ENCODE measurements at places on chromosomes 6 and 20.

- DNase-seq: no peak
Observed at GRCh38 chr20:53652090-53652858, 58.6 kb upstream of the ZNF217 start.

- no peak for DNase-seq
Observed at GRCh38 chr6:134517868-134518267, 200.0 kb upstream of the SGK1 start.

DNA sequence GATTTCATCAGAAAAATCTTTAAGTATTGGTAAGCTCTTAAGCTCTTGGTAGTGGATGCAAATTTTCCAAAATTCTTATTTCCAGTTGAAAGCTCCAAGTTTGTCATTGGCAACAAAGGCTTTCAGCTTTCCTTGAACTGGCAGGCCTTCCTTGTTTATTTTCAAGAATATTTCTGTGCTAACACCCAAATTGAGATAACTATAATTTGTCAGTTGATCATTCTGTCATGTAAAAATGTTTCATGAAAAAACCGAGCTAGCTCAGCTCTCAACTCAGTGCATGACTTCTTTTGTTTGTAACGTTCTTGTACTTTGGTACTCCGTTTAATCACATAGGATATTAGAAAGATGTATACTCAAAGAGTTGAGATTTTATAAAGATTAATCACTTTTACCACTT, 38.9 kb upstream of the CALHM6 start:
- DNase-seq: no peak

DNA sequence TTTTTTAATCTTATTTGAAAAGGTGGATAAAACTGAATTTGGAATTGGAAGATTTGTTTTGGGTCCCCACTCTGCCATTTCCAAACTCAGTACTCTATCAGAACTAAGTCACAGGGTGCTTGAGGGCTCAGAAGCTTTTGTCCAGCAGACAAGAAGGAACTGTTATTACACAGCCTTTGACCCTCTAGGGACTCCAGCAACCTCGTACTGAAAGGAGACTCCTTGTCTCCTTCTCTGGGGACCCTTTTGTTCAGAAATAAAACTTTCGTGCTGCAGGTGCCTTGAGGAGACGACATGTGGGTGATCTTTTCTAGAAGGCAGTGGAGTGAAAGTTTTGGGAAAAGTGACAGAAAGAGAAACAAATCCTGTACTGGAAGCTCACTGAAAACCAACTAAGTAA, 7.4 kb upstream of the POLR1H start:
- no peak for DNase-seq

DNA sequence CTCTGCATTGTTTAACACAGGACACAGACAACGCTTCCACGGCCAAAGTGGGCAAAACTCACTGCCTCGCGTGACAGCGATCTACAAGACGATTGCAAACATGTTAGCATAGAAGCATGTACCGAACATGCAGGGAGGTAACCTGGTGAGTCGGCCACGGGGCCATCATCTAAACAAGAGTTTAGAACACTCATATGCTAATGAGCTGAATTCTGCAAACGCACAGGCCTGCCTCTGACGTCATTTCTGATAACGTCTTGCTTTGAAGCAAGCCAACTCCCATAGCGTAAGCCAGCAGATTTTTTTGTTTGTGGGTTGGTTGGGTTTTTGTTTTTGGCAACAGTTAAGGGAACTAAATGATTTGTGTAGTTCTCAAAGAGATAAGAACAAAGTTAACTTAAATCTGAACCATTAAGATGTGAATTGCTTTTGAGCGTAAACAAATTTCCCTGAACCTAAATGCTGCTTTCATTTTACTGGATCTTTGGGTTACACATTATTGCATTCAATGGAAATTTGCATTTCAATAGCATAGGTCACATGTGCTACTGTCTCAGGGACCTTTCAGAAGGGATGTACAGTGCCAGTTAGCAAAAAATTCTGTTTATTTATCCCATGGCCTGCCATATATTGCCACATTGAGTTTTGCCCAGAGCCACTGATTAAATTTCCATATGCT, 184.5 kb upstream of the PDE10A start:
- DNase-seq: no peak

DNA sequence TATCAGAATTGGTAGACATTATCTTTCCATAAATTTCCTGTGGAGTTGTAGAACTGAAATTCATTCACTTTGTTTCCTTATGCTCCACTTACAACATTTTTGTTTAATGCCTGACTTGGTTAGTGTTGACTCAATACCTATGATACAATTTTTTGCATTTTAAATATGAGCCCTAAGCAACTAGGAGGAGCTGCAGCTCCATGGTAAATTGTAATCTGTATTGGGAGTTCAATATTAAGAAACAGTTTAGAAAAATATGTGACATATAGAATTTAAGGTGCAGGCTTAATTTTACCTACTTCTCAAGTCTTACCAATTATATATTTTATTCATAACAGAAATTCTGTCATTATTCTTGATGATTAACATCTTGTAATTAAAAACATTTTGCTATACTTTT, 868.3 kb downstream of the EYS start:
- no peak for DNase-seq

- DNase-seq: no peak
Observed at GRCh38 chr6:97732045-97732444, 449.0 kb upstream of the MMS22L start.

- no peak for DNase-seq
Observed at GRCh38 chr6:25883991-25884390, 9.9 kb upstream of the SLC17A3 start.

GRCh38 chr6:11944111-11944510, 68.0 kb upstream of the HIVEP1 start:
- DNase-seq: no peak

DNA sequence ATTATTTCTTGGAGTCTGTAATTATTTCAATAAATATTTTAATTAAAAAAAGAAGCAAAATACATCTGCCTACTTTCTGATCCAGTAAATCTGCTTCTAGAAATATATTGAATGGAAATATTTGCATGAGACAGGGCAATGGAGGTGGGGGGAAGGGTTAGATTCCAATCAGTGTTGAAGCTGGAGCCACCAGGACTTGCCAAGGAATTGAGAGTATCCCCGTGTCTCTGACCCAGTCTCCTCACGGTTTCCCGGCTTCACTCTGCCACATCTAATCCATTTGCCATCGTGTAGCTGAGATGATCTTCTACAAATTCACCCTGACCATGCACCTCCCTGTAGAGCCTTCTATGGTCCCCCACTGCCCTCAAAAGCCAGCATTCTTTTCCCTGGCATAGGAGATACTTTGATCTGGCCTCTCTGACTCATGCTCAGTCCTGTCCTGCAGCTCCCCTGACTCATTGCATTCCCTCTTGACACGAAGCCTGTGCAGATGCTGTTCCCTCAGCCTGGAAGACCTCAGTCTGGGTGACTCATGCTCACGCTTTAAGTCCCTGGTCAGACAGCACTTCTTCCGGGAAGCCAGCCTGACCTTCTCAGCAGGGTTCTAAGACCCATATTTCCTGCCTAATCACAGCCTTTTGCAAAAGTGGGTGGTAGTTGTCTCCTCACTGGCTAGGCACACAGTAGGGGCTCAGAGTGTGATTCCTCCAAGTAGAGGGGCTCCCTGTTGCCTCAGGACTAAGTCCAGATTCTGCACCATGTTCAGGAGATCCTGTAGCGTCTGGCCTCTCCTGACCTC, 23.0 kb upstream of the FKBP1A start:
- no peak for DNase-seq

DNA sequence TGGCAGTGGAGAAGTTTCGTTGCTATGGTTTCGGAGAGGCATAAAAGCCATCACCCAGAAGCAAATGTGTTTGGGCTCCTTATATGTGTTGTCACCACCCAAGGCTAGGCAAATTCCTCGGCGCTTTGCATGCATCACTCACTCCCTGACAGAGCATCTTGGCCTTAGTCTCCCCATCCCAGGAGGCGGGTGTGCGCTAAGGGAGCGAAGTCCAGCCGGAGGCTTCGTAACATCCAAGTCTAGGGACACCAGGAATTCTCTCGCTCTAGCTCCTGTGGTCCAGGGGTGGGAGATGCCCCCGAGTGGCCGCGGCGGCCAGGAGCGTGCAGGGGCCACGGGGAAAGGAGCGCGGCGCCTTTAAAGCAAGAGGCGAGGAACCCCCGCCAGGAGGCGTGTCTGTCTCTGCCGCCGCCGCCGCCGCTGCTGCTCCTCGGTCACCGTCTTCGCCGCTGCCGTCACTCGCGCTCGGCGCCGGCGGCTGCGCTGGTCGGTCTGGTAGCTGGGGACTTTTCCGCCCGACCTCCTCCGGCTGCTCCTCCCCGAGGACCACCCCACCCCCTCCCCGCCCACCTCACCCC, at the start of gene GRIK2:
TSS of gene GRIK2 (plus strand) at position 458 of the 578 bp plus-strand sequence.
- DNase-seq: no peak

- no peak for DNase-seq
Observed at GRCh38 chr6:1856381-1856780, 246.7 kb downstream of the FOXC1 start.
